ENCODE measurements at places on chromosomes 1 and 21.

DNA sequence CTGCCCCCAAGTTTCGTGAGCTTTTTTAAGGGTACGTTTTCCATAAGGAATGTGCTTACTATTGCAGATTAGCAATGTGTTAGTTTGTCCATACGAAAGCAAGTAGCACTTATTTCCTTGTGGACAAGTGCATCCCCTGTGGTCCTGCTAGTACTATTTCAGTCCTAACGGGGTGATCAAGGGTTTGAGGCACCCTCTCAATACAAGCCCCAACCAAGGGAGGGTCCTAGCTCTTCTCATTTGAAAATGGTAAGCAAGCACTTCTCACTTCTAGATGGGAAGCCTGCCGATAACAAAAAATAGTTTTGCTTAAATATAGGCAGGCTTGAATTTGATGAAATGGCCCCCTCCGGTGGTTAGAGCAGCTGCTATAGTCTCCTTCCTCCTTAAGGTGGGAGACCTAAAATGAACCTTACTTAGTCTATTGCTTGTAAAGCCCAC lies 64.0 kb upstream of the HMCN1 start:
- no peak for DNase-seq

GRCh38 chr21:36817732-36818450 lies 119.0 kb downstream of the SIM2 start:
- DNase-seq, result no peak

GRCh38 chr21:35909456-35910223 lies 150.7 kb downstream of the SETD4 start:
- DNase-seq, result no peak

DNA sequence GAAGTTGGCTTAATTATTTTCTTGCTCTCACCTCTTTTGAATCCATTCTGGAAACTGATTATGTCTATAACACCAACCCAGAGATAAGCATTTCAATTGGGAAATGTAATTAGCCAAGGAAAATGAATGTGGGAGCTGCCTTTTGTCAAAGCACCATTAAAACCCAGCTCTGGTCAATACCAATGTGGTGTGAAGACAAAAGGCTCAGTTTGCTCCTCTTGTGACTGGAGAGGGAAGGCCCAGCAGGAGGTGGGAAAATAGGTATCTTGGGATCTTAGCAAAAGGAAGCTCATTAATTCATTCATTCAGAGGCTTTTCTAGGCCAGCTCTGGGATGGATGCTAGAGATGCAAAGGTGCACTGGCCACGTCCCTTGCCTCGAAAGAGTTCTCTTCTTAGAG lies 75.0 kb upstream of the SELENON start:
- DNase-seq, result no peak

DNA sequence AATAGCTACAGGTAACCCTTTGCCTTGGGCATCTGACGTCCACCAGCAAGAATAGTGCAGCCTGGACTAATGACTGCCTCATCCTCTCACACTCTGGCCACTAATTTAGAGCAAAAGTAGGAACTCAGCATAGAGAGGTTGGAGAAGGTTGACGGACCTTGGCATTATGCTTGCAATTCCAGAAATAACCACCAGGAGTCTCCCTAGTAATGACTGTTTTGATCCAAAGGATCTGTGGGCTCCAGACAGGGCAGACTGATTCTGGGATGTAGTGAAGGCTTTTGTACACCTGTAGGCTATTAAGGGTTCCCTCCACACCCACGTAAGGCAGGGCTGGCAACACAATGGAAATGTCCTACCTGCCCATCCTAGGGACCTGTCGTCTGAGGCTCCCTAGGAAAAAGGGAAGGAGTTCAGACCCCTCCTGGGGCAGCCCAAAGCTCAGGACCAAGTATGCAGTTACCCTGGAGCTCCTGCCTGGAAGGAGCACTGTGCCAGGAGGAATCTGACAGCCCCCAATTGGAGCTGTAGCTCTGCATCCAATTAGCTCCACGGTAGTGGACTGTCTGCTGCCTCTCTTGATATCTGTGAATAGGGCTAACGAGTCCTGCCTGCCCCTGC lies 91.0 kb upstream of the TMEM51 start:
- DNase-seq, result no peak

DNA sequence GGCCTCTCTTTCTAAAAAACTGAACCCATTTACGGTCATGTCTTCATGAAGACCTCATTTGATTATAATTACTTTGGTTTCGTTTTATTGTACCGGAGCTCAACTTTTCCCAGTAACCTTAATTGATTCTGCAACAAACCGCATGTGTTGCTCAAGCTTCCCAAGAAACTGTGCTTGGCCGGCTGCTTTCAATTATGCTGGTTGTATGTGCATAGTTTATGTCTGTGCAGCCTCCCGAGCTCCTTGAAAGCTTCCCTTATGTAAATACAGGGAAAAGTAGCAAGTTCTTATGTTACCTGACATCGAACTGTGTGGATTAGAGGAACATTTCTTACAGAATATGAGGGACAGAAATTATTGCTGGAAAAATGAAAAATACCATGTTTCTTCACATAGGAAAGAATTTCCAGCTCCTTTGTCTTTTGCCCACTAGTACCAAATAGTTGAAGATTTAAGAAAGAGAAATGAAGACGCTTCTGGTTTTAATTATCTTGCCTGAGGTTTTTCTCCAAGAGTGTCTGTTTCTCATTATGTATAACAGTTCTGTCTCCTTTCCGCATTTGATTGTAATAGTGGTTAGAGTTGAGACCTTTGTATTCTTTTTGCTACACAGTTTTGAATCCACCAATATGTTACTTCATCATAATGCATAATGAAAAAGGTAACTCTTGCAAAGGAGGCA lies 2.1 kb downstream of the VCAM1 start:
- DNase-seq, result no peak

DNA sequence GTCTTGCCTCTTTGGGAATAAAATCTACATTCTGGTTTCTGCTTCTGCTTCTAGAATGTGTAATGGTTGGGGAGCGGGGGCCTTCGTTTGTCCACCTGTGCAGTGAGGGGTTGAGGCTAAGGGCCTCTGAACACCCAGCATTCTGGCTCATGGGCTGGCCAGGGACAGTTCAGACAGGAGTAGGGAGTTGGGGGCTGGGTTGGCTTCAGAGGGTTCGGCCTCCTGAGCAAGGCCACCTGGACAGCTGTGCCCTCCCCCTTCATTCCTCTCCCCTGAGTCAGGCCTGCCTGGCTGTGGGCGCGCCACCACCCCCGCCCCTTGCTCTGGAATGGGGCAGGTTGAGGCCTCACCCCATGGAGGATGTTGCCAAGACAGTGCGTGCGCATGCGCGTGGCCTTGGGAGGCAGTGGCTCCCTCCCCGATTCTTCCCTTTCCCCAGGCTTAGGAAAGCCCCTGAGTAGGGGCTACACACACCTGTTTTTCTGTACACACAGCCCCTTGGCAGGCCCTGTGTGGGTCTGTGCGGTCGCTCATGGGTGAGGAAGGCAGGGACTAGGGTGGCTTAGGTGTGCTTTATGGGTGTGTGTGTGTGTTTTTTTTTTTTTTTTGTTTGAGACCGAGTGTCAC lies 57.0 kb downstream of the YARS1 start:
- DNase-seq, result no peak

DNA sequence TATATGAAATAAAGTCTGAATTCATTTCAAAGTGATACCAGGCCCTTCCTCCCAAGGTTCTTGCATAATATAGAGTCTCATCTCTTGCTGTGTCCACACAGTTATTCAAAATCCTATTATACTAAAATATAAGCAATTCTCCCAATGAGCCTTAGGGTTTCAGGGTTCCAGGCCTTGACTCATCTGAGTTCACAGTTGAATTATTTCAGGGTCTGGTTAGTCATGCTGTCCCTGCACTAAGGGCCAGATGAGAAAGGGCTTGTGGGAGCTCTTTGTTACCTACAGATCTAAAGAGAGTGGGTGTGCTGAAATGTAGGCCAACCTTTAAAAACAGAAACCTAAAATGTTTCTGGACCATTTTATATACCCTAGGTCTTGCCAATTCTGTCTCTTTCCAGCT lies 337.5 kb upstream of the LRRC7 start:
- DNase-seq, result no peak

DNA sequence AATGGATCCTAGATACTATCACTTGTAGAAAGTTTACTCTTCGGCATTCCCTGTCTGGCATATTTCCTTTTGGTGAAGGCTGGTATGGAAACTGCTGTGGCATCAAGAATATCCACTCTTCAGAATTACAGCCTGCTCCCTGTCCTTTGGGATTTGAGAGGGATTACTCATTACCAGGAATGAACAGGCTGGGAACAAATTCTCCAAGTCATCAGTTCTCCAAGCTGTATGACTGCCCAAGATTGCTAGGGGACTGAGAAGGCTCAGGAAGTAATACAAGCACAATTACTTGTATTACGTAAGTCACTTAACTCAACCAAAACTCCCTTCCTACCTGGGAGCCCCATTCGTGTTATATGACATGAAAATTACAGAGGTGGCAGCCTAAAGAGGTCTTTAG lies 49.6 kb downstream of the CD58 start:
- DNase-seq, result no peak

DNA sequence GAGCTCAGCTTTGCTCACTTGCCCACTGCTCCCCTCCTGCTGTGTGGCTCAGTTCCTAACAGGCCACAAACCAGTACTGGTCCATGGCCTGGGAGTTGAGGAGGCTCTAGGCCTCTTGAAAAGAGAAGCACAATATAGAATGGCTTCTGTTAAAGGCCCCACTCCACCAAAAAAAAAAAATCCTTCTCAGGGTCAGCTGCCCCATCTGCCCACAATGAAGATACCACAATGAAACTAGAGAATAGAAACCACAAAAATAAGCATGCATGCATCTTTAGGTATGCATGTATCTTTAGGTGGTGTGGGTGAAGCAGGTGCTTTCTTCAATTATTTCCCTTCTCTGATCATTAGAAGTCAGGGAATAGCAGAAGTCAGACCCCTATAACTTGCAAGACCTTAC lies 620.4 kb upstream of the BEND5 start:
- no peak for DNase-seq

GRCh38 chr1:225915538-225915991 lies 8.5 kb downstream of the PYCR2 start:
- DNase-seq, result no peak

DNA sequence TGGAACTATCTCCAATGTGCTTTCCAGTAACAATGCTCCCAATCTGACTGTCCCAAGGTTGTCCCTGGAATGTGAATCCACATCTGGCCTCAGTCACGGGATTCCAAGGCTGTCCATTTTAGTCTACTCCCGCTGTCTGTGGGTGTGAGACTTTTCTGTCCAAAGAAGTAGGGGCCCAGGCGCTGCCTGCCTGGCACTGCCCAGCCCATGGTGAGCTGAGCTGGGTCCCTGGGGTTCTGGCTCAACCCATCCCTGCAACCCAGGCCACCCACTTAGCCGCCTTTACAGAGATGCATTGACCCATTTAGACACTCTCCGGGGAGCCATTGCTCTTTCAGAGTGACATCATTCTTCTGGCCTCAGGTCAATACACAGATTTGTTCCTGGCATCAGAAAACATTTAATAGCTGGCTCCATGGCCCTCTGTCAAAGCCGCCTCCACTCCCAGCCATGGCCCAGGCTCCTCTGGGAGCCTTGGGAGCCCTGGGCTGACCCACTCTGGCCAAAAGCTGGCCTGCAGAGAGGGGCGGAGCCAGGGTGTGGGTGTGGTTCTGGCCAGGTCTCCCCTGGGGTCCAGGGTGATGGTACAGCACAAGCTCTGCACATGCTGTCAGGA lies 47.2 kb upstream of the PAX7 start:
- no peak for DNase-seq

DNA sequence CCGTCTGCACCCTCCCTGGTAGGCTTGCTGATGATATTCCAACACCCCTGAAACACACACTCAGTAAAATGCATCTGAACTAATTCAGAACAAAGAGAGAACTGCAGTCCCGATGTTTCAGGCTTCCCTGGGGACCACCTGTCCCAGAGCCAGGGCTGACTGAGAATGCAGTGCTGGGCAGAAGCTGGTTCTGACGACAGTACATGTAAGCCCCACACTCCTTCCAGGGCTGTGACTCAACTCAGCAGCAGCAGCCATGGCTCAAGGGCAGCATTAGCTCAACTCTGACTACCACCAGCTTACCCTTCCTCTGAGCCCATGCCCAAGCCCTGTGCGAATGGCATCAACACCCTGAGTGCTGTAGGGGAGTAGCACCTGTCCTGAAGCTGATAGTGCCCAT lies 56.4 kb upstream of the SIPA1L2 start:
- DNase-seq, result no peak

DNA sequence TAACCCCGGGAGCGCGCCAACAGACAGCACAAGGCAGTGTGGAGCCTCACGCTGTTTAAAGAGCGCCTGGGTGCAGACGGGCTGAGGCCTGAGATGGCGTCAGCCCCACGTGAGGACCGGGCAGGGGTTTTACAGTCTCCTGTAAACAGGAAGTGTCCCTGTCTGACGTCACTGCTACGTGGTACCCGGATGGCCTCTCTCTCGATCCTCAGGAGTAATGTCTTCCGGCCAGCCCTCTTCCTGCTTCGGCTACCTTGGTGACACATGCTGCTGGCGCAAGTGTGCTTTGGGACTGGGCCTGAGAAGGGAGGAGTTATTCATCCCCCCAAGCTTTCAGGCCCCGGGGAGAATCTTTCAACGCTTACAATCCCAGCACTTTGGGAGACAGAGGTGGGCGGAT lies 41.2 kb downstream of the CNST start:
- no peak for DNase-seq

GRCh38 chr1:2258996-2259395 lies 30.9 kb downstream of the SKI start:
- no peak for DNase-seq

GRCh38 chr21:22842875-22843274 lies 1844.7 kb downstream of the NCAM2 start:
- no peak for DNase-seq

GRCh38 chr1:108503062-108503733 lies 53.1 kb downstream of the NBPF6 start:
- DNase-seq, result no peak

DNA sequence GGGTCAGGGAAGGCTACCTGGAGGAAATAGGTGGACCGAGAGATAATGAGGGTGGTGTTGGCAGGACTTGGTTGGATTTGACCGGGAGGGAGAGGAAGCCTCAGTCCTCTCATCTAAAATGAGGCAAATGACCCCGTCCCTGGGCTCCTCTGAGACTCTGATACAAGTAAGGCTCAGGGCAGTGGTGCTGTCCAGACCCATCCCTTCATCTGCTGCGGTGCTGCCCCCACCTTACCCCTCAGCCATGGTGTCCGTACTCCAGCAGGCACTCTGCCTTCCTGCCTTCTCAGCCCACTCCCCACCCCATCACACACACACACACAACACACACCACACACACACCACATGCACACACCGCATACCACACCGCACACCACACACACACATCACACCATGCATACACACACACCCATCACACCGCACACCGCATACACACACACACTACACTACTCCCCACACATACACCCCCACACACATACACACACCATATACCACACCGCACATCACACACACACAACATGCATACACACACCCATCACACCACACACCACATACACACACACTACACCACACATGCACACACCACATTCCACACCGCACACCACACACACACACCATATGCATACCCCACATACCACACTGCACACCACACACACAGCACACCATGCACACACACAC lies 29.4 kb upstream of the SLC26A9 start:
- DNase-seq, result no peak
